ENCODE measurements at places on chromosomes 2 and 18. TPM values are rescaled to one million over a fixed set of nuclear protein-coding genes. Genes with fewer than 3 reads are reported as not detected.

- DNase-seq: no peak
Measured at GRCh38 chr2:156156580-156156979, 175.9 kb downstream of the NR4A2 start.

DNA sequence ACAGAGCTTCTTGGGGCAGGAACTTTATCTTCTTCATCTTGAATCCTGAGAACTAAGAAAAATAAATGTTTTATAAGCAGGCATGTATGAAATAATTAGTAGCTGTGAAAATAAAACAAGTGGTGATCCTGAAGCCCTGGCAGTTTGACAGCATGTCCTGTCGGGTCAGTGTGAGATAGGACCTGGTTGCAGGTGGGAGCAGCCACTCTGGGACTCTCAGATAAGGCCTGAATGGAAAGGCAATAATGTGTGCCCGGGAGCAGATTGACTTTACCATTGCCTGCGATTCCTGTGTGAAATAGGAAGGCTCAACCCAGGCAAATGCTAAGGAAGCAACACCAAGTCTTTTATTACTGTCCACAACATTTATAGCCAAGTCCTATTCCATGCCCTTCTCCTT lies 132.4 kb downstream of the LYPD6B start:
- no peak for DNase-seq

GRCh38 chr2:42044939-42045338 lies 2.9 kb upstream of the PKDCC start:
- no peak for DNase-seq

Gene TTN
- total RNA-seq: 6.7 TPM

Gene SCTR
- not detected for total RNA-seq

DNA sequence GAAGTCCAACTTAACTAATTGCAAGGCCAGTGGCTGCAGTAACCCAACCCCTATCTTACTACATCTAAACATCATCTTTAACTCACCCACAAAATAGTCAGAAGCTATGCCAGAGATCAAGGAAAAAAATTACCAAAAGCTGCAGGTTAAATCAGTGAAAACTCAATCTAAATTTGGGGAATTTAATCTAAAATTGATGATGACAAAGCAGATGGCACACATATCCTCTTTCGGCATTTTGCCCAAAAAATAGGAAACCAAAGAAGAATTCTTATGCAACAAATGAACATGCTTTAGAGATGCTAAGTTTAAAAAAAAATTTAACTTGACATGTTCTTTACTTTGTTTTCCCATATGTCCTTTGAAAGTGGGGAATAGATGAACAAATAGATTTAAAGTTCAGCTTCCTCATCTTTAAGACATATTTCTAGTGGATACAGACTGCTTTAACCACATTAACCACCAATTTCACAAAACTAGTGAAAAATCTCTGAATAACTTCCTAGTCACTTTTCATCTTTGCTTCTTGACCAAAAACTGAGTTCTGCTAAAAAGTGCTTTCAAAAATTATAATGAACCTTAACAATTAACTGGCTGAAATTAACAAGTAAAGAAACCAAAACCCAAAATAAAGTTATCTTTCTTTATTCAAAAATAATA lies 74.3 kb upstream of the CCDC150 start:
- no peak for DNase-seq

GRCh38 chr2:227115761-227116160 lies 48.2 kb downstream of the COL4A4 start:
- no peak for DNase-seq
